ENCODE measurements at places on chromosomes 6 and 20.

DNA sequence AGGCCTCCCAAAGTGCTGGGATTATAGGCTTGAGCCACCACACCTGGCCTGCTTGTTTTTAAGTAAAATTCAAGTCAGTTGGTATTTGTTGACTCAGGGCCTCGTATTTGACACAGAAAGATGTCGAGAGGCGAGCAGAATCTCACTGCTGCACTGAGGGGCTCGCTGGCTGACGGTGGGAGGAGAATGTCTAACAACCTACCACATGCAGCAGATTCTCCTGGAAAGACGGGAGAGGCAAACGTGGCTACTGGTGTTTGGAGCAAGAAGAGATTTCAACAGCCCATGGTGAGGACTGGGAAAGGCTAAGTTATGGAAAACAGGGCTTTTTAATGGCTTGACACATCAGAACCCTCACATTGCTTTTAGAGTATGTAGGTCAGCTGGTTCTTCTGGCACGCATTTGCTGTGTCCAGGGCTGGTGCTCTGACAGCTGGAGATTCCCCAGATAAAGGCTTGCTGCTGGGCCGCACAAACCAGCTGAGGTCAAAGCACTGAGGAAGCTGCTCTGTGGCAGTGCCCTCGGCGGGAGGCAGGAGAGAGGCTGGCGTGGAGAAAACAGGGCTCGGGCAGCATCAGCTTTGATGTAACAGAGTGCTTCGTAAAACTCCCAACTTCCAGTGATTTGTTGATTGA is 84.2 kb upstream of the FRMD1 start:
- no peak for DNase-seq

- no peak for DNase-seq
Observed at GRCh38 chr6:117050301-117050700, 173.3 kb downstream of the RFX6 start.

GRCh38 chr20:8267009-8267408 is 134.9 kb downstream of the PLCB1 start:
- no peak for DNase-seq

GRCh38 chr20:49411221-49411925 is 71.1 kb downstream of the KCNB1 start:
- no peak for DNase-seq

DNA sequence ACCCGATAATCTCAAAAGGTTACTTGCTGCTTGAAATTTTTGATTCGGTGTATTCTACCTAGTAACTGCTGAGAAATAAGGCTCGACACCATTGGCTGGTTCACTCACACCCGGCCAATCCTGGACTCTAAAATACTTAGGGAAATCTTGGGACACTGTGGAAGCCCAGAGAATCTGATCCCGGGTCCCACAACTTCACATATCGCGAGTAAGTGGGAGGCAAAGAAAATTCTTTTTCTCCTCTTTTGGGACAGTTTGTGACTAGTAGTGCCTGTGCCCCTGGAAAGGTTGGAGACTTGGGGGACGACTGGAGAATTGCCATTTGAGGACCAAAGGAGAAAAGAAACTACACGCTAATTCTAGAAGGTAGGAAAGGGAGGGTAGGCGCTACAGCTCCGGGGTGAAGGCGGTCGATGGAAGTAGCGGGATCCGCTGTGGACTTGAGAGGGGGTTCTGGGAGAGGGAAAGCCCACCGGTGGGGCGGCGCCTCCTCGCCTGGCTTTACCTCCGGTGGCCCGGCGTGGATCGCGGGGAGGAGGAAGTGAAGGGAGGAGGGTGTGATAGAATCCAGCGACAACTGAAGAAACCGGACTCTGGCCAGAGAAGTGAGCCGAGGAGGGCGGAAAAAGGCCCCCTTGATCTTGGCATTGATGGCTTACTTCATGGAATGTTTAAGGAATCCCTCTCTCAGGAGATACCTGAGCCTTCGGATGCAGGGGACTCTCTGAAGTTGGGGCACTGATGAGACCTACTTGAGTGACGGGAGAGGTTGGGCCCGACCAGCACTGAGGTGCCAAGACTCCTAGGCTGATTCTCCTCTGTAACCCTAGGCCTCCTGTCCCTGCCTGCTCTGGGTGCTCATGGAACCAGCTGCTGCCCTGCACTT is 18.8 kb upstream of the BTN3A3 start:
- peak; percentile 16 for DNase-seq

DNA sequence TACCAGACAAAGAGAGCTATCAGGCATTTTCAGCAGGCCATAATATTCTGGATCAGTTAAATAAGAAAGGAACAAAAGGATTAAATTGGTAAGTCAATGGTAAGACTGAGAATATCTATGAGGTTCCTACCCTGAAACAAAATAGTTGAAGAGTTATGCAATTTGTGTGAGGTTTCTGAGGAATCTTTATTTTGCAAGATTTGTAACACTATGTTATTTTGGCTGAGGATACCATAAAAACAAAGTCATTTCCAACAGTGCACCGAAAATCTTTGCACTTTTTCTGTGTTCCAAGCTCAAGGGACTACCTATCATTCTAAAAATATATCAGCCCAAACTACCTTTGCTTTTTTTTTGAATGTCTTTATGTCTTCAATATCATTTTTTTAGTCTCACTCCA is 383.3 kb upstream of the CITED2 start:
- no peak for DNase-seq

DNA sequence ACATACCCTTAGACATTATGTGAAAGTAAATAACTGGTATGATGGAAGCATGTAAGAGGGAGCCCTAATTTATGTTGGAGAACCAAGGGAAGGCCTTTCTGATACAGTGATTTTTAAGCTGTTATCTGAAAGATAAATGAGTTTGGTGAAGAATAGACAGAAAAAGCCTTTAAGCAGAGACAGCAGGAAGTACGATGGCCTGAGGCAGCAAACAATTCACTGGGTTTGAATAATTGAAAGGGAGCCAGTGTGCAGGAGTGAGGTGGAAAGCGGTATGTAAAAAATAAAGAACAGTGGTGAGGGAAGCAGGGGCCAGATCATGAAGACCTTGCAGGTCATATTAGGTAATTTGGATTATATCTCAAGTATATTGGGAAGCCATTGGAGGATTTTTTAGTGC is 4.1 kb upstream of the RAB23 start:
- DNase-seq, result no peak

DNA sequence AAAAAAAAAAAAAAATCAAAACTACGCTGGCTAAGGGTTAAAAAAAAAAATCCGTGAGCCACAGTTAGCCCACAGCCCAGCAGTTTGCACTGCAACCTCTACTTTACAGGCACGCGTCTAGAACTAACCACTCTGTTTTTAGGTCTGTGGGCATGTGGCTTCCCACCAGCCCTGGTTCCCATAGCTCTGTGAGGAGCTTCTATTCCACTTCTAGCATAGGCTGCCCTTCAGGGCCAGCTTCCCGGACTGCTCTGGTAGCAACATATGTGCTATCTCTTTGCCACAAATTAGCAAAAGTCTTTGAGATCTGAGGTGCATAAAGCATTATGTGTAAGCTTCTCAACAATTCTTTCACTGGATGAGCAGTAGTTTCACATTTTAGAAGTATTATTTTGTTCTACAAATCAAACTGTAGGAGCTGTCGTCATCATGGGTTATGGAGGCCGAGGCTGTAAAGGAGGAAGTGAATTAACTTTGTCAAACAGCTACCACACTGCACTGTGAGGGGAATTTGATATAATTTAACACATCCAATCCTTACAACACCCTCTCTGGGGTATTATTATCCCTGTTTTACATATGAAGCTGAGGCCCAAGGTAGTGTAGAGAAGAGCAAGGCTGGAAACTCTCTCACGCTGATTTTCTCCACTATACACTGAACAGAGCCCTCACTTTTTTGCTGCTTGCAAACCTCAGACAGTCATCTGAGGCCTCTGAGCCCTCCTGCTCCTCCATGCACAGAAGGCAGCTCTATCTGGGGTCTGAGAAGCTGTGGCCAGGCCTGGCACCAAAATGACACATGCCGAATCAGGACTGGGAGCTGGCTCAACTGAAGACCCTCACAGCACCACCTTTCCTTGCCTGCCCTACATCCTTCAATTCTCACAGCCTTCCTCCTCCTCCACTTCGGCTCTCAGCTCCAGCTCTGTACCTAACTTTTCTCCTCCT is 35.4 kb downstream of the MAN1A1 start:
- DNase-seq, result no peak

DNA sequence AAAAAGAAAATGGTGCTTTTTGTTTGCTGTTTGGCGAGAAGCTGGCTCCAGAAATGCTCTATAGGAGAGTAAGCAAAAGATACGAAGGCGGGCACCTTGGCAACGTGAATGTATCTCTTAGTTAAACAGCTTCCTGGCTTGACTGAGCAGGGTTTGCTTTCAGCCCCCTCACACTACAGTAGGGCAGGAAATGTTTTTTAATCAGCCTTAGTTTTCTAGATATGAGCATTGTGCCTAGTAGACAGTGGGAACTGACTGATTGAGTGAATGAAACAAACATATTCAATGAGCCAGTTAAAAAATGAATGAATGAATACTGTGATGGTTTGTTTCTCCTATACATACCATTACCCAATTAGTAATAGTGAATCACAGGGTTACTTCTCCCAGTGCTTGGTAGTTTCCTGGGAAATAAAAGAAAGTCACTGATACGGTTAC is 19.9 kb downstream of the CAP2 start:
- DNase-seq, result no peak

DNA sequence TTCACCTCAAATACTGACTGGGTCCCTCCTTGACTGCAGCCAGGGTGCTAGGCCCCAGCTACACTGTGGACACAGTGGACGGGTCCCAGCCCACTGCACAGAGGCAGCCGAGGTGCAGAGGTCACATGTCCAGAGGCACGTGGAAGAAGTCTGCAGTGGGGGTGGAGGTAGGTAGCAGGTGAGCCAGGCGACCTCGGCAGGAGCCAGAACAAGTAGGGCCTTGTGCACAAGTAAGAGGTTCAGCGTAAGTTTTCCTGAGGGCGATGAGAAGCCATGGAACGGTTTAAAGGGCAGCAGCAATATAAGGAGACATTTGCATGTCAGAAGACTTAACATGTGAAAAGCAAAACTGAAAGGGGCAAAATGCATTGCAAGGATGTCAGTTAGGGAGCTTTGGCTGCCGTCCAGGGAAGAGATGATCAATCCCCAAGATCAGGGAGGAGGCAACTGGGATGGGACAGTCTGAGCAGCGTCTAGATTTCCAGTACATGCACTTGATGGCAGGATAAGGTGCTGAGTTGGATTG is 49.7 kb upstream of the SNX9 start:
- no peak for DNase-seq

DNA sequence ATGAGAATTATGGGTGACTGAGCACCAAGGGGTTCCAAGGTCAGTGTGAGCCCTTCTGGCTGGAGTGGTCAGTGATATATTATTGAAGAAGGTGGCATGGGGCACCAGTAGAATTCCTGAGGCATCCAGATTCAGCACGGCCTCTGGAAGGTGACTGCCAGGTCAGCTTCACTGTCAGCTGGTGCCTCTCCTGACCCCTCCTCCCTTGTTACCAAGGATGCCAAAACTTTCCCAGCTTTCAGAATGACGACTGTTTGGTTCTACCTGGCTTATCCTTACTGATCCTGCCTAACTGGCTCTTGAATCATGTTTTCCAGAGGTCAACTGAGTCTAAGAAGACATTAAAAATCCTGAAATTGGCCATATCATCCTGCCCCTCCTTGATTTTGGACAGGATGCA is 189.2 kb upstream of the AGPAT4 start:
- no peak for DNase-seq

DNA sequence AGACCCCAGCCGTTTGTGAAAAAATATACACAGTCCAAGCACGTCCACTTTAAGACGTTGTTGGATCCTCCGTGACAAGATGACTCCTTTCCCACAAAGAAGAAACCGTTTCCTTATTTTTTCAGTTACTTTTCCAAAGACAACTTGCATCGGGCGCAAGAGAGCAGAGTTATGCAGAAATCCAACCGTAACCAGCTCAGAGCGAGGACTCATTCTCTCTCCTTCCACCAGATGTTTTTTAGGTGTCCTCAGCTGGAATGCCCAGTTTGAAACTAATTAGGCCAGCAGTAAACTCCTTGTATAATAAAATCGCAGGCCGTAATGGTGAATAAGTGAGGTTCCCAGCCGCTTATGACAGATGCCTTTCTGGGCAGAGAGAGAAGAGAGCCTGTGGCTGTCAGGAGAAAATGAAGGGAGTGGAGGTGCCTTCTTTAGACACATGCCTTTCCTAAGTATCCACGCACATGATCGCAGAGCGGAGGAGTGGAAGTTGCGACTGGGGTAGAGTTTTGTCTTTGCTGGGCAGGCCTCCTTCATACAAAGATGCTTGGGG is 2.8 kb downstream of the EYA2 start:
- no peak for DNase-seq

DNA sequence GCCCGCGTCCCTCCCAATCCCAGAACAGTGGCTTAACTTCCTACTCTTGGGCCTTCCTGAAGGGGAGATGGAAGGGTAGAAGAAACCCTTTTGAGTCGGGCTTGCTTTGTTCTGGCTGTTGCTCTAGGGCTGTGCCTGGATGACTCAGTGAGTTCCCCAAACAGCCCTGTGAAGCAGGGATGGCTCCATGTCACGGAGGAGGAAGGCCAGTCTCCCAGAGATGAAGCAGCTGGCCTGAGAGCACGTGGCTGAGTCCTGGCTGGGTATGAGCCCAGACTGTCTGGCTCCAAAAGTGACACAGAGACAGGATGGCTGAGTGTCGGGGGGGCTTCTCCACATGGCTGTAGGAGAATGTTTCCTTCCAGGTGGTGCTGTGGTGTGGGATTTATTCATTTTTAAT is 4.6 kb downstream of the SYTL3 start:
- DNase-seq, result no peak

GRCh38 chr6:133157995-133158394 is 83.2 kb upstream of the EYA4 start:
- DNase-seq, result no peak

DNA sequence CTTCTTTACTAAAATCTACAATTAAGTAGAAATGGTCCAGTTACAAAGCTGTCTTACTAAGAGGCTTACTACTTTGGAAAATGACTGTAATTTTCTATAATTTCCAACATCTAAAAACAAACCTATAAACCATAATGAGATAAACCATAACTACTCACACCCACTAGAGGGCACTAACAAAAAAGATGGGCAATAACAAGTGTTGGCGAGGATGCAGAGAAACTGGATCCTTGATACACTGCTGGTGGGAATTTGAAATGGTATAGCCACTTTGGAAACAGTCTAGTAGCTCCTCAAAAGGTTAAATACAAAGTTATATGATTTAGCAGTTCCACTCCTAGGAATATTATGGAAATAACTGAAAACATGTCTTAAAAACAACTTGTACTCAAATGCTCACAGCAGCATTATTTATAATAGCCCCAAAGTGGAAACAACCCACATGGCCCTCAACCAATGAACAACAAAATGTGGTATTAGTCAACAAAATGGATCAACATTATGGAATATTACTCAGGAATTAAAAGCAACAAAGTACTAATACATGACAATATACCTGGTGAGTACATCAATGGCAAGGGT is 50.6 kb downstream of the GJA10 start:
- DNase-seq, result no peak

GRCh38 chr6:3635482-3635881 is 116.0 kb downstream of the PXDC1 start:
- no peak for DNase-seq
